ENCODE measurements at places on chromosomes 12 and 14.
A peak's percentile ranks its signal among the peaks of the same experiment; 100 is the strongest.

GRCh38 chr12:62914443-62915203, 20.3 kb downstream of the PPM1H start:
- no peak for DNase-seq

DNA sequence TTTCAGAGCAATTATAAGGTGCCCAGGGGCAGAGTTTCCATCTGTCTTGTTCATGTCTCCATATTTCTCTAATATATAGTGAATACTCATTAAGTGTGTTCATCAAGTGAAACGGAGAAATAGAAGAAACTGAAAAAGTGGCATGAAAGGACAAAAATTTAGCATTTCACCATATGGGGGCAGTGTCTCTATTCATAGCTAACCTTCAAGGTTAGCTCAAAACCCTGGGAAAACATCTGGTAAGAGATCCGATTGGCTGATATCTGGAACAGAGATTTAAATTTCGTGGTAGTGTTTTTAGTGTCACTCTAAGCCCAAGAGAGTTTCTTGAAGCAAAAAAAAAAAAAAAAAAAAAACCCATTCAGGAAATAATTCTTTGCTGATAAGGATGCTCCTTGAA, 367.5 kb downstream of the DAD1 start:
- no peak for DNase-seq

- DNase-seq: no peak
These were observed 325.5 kb upstream of the RTL1 start for GRCh38 chr14:101228949-101229541.

DNA sequence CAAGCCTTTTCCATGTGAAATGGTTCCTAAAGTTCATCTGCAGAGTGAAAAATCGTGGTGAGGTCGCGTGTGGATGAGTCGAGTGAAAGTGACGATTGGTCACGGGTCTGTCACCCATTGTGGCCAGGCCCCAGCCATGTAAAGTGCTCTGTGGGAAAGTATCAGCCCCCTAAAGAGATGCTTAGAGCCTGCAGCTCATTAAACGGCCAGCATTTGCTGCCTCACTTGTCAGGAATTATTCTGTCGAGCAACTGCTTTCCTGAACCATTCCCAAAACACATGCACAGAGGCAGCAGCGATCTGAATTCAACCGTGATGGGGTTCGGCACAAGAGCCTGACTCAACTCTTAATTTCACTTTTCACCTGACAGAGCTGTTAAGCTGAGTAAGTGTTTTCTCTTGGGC, 16.0 kb downstream of the DBX2 start:
- DNase-seq: peak; percentile 33

DNA sequence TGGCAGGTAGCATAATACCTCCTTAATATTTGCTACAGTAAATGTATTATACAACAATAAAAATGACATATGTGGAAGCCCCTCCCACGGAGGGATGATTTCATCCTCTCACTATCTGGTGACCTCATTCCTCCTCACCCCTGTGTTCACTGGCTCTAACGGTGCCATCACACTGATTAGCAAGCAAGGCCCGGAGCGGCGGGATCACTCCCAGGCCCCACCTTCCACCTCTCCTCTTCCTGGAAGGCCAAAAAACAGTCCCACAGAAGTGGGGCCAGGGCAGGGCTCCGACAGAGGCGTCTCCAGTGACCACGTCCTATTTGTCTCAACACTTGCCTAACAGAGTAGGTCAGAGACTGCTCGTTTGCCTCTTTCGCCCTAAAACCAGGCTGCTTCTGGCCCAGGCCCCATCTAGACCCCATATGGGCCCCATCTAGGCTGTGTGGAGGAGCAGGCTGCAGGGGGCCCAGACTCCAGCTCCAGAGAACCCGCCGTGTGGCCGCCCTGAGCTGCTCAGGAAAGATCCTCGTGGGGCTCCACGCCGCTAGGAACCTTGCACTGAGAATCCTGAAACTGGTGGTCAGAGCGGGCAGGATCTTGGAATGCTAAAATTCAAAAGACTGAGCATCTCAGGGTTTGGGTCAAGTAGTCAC, 3.7 kb downstream of the SELPLG start:
- no peak for DNase-seq

GRCh38 chr14:41607304-41607775, 664 bp downstream of the LRFN5 start:
- DNase-seq: no peak

- no peak for DNase-seq
These were observed 12.8 kb downstream of the SCAF11 start for GRCh38 chr12:45977620-45978019.

DNA sequence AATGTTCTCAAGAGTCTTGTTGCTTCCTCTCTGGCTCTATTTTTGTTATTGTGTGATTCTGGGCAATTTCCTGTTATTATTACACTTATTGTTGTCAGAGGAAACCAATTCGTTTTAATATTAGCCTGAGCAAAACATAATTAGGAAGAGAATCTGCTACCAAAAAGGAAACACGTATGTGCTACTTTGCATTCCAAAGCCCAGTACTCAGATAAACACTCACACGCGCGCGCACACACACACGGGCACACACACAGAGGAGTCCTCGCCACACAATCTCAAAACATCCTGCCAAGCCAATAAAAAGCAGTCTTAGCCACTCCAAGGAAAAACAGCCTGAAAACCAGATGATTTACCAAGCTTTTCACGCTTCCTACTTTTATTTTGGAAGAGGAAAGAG, 400.7 kb downstream of the NUAK1 start:
- no peak for DNase-seq

GRCh38 chr14:65549429-65549828, 136.9 kb downstream of the FUT8 start:
- no peak for DNase-seq

- no peak for DNase-seq
These were observed 84.7 kb upstream of the PAWR start for GRCh38 chr12:79775355-79776027.

Measured in midbrain (tissue), 1 donor.